ENCODE measurements at places on chromosomes 12 and 14.

GRCh38 chr12:9717070-9717925 is 15.6 kb downstream of the CLECL1 start:
- DNase-seq, result no peak

- no peak for DNase-seq
Observed at GRCh38 chr14:102055181-102055901, 31.5 kb downstream of the HSP90AA1 start.

- DNase-seq, result no peak
Observed at GRCh38 chr12:99271071-99271470, 376.5 kb upstream of the GARIN6 start.

- DNase-seq, result no peak
Observed at GRCh38 chr12:10363914-10364814, 25.7 kb downstream of the KLRK1 start.

DNA sequence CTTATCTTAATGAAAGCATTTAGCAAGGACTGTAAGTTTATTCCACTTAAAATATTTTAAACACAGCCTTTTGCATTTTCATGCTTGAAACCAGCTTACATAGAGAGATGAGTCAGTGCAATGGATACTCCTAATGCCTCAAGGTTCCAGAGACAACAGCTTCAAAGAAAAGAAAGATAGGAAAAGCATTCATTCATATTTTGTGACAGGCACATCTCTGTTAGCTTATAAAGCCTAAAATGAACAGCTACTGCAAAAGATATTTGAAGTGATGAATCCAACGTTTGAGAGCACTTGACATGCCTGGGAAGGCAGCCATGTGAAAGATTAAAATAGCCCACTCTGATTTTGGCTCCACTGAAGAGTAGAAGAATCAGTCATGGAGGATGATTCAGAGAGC is 814.5 kb downstream of the RPS29 start:
- no peak for DNase-seq

GRCh38 chr12:107133462-107133861 is 40.1 kb upstream of the CRY1 start:
- no peak for DNase-seq

DNA sequence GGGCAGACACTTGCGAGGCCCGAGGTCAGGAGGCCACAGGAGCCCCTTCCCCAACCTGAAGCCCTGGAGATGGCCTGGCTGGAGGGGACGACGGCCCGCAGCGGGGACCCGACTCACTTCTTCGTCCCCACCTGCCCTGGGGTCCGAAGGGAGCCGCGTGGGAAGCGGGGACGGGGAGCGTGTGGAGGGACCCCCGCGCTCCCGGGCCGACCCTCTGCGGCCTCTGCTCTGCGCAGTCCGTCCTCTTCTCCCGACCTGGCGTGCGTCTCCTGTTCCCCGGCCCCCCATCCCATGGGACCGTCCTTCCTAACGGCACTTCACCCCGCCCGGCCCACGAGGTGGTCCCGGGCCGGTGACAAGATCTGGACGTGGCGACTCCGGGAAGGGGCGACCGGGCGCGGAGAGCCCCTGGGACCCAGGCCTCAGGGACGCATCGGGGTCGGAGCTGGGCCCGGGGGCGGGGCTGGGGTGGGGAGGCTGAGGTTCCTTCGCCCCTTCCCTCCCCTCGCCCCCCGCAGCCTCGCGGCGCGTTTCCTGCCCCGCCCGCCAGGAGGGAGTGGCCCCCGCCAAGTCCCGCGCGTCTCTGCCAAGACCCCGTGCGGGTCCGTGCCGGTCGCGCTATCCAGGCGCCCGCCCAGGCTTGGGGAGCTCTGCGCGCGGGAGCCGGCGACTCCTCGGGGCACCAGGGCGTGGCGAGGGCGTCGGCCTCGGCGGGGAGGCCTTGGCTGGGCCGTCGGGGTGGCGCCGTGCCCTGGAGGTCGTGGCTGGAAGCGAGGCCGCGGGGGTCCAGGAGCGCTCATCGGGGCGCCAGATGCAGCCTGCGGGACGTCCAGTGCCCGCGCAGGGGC is 97.1 kb downstream of the TNFAIP2 start:
- DNase-seq, result no peak

- DNase-seq, result no peak
Observed at GRCh38 chr12:20375560-20375959, 7.2 kb downstream of the PDE3A start.

GRCh38 chr12:110001596-110001995 is 2.4 kb downstream of the ANKRD13A start:
- DNase-seq, result no peak

DNA sequence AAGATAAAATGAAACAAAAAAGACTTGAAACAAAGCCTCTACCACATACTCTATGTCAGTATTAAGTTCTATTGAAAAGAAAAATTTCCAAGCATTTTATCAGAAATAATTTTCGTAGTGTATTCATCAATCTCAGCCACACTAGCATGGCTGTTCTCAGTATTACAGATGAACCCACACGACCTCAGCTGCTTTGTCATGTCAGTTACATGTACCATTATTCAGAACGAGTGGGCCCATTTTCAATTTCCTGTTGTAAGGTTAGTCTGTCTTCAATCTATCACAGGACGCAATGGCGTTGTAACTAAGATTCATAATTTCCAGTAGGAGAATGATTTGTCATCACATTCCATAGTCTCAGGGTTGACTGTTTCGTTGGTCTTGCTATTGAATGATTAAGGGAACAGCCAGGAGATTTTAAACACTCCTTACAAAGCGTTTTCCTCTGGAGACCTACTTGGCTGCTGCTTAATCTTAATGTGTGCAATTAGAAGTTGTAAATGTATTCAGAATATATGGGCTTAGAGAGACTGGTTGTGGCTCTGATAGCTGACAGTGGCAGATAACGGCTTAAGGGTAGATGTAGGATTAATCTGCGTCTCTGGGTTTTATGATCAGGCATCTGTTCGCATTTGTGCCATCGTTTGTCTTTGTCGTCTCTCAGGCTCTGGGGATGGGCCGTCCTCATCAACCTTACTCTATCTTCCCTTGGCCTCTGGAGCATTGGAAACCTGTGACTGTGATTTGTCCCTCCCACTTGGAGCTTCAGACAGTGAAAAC is 65.4 kb downstream of the GLT1D1 start:
- DNase-seq, result no peak

- no peak for DNase-seq
Observed at GRCh38 chr12:42737398-42737797, 147.9 kb upstream of the PRICKLE1 start.

DNA sequence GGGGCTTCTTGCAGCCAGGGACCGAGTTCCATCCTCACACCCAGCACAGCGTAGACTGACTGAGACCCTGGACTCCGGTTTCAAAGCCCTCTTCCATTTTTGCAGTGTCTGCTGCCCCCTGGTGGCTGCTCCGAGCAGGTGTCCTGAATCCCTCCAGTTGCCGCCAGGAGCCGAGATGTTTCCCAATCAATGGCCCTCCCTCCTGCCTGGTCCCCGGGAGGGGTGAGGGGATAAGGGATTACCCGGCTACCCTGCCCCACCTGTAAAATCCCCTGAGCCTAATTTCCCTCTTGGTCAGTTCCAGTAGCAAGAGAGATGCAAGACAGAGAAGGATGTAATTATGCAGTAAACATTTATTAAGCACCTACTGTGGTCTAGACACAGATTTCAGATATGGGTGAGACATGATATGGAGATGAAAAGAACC is 55.0 kb downstream of the PHETA1 start:
- peak; percentile 84 for DNase-seq

DNA sequence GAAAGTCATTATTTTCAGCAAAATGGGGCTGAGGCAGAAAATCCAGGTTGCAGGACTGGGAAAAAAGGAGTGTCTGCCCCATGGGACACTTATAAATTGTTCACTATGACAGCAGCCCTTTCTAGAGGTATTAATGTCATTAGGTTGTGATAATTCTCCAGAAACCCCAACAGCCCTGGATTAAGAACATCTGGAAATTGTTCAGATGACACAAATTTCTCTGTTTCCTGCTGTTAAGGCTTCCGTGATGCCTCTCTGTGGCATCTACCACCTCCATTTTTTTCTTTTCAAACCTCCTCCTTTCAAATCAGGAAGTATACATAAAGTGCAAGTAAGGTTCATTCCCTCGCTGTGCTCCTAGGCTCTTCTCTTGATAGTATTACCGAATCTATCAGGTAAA is 25.6 kb downstream of the EGLN3 start:
- no peak for DNase-seq

DNA sequence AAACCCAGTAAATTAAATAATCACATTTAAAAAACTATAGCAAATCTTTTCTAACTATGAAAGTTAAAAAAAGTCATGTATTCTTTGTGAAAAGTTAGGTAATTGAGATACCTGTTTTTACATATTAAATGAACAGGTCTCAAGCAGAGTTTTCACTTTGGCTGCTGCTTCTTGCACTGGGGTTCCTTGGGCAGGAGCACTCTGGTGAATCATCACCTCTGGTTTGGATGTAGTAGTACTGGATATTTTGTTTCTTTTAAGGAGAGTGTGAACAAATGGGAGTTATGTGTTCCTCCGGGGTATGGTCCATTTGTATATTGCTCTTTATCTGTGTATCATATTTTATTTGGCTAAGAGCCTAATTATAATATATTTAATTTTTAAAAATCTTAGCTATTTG is 82.7 kb downstream of the FUT8 start:
- no peak for DNase-seq

DNA sequence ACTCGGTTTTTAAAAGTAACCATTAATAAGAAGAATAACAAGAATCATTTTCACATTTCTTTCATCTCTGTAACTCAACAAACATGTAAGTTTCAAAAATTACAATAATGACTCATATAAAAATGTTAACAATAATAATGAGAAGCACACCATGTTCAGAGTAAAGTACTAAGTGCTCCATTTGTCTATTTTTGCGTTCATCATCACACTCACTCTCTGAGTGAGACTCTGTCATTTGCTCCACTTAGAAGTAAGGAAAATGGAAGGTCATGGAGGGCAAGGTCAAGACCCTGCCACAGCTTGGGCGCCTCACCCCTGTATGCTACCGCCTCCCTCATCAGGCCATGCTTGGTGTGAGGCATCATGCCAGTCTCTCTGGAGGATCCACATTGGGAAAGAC is 129.9 kb downstream of the TMEM30B start:
- no peak for DNase-seq

- no peak for DNase-seq
Observed at GRCh38 chr12:125470838-125471783, 405.9 kb downstream of the AACS start.

GRCh38 chr12:130133851-130134562 is 28.3 kb upstream of the FZD10 start:
- no peak for DNase-seq

- no peak for DNase-seq
Observed at GRCh38 chr12:108704527-108704926, 26.8 kb downstream of the CORO1C start.

- DNase-seq, result no peak
Observed at GRCh38 chr12:4240161-4240783, 33.3 kb upstream of the CCND2 start.

- no peak for DNase-seq
Observed at GRCh38 chr14:104689881-104690711, 678 bp downstream of the INF2 start.

DNA sequence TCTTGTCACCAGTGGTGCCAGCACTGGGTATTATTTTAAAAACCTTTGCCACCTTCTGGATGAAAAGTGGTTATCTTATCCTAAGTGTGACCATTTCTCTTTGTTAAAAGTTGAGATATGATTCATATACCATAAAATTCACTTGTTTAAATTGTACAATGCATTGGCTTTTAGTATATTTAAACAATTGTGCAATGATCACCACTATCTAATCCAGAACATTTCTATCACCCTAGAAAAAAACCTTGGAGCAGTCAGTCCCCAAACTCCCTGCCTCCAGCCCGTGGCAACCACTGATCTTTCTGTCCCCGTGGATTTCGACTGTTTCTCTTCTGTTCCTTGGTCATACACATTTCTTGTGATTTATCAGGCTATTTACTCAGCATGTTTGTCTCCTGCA is 28.3 kb downstream of the SH2B3 start:
- no peak for DNase-seq

- no peak for DNase-seq
Observed at GRCh38 chr12:30980955-30981662, 54.6 kb downstream of the TSPAN11 start.

DNA sequence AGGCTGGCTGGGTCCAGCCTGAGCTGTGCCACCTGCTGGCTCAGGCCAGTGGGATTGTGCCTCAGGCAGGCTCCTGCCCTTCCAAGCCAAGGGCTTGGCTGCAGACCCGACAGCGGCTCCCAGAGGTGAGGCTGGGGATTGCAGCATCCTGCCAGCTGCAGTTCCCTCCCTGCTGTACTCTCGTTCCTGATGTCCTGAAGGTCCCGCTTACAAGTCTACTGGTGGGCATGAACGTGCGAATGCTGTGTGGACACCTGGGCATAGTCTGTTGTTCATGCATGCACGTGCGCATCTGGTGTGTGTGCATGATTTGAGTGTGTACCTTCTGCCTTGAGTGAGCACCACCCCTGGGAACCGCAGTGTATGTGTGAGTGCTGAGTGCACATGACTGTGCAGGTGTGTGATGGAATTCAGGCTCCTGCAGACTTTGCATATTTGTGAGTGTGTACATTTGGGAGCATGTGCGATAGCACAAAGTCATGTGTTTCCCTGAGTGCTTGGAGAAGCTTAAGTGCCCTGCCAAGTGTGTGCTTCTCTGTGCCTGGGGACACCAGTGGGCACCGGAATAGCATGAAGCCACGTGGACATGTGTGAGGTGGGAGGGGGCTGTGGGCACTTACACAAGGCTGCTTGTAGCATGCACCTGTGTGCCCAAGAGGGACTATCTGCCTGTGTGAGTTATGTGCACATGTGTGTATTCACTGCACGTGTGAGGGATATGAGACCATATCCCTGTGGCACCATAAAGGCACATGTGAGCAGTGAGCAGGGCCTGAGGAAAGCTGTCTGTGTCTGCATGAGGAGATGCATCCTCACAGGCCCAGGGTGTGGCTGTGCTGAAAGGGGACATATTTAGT is 19.3 kb upstream of the KRT7 start:
- peak; percentile 60 for DNase-seq

- no peak for DNase-seq
Observed at GRCh38 chr12:114340231-114340630, 65.7 kb downstream of the TBX5 start.

- no peak for DNase-seq
Observed at GRCh38 chr12:6928022-6928702, 403 bp downstream of the ATN1 start.

DNA sequence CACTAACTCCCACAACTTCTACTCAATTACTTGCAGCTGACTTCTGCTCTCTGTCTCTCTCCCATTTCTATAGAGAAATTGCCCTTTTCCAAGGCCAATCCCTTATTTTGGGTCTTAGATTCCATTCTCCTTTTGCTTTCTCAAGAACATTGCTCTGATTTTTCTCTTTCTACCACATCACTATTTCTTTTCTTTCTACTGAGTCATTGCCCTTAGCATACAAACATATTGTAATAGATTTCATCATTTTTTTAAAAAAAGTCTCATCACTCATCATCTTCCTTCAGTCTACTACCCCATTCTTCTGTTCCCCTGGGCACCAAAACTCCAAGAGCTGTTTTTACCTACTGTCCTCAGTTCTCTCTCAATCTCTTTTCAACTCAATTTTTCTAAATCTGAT is 4.4 kb upstream of the KCNA1 start:
- no peak for DNase-seq

- no peak for DNase-seq
Observed at GRCh38 chr12:54390668-54391551, 6.4 kb upstream of the ZNF385A start.
